ENCODE measurements at places on chromosomes 2 and 18.
A peak's percentile ranks its signal among the peaks of the same experiment; 100 is the strongest.

- no peak for DNase-seq
These were observed 62.7 kb upstream of the MAPRE2 start for GRCh38 chr18:34978533-34978893.

DNA sequence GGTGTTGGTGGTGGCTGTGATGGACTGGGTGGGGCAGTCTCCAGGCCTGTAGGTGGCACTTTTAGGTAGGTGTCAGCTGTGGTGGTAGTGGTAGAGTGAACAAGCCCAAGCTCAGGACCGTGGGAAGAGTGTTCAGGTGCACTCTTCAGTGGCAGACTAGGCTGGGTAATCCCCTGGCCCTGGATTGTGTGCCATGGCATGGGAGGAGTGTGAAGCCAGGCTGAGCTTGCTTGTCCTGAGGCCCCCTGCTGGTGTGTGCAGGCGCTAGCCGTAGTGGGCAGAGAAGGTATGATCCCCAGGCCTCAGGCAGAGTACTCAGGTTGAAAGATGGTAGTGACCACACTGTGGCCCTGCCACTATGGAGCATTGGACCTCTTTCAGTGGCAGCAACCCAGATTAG is 850.3 kb downstream of the DSC3 start:
- DNase-seq: no peak

- no peak for DNase-seq
These were observed 57.1 kb downstream of the RAPGEF4 start for GRCh38 chr2:172792711-172793110.

DNA sequence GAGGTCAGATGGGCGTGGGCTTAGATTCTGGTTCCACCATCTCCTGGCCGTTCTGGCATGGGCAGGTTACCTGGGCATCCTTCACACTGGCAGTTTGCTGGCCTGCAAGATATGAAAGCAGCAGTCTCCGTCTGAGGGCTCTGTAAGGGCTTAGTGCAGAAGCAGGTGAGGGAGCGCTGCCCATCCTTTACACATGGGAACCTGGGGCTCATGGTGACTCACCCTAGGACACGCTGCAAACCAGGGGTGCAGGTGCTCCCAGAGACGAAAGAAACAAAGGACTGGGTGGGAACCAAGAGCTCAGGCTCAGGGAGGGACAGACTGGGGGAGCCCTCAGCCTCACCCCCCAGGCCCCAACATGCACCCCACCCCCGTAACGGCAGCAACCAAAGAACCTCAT is 10.7 kb upstream of the ID2 start:
- DNase-seq: no peak

GRCh38 chr2:128435576-128436478 is 117.2 kb upstream of the HS6ST1 start:
- no peak for DNase-seq

DNA sequence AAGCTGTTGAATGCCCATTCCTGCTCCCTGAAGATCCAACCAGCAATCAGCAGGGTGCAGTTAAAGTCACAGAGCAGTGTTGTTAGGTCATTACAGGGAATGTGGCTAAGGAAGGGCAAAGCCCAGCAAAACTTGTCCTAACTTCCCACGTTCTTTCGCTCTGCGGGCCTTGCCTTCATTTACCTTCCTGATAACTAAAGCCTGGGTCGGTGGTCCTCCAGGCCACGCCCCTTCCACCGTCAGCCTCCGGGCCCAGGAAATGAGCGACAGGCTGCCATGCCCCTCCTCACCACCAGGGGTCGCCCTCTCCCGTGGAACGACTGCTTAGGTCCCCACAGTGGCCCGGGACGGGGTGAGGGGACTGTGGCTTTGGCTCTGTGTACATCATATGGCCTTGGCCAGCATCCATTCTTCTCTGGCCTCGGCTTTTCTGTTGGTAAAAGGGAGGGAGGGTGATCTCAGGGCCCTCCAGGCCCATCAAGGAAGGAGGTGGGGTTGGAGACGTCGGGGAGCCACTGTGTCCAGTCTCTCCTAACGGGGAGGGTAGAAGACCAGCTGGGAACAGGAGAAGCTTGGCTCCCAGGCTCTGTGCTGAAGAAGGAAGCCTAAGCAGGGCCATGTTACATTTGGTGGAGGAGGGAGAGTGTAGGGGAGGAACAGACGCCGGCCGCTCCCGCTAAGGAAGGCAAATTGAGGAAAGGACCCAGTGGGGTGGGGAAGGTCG is 2.2 kb downstream of the SH2D6 start:
- peak; percentile 74 for DNase-seq

- no peak for DNase-seq
These were observed 36.6 kb downstream of the DPYSL5 start for GRCh38 chr2:26884486-26884885.

DNA sequence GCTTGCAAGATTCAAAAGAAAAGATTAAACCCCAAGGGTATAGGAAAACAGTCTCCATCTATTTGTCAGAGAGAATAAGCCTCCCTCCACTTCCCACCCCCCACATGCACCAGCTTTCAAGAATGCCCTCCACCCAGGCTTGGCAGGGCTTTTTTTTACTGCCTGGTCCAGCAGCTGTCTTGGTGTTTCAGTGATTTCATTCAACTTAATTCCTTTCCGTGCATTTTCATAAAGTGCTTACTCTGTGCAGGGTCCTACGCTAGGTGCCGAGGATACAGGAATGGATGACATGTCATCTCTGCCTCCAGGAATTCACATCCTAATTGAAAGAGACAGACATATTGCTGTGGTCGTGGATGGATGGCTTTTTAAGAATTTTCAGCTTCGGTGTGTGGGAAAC is 117.9 kb downstream of the LRATD1 start:
- no peak for DNase-seq

- no peak for DNase-seq
These were observed 351.0 kb downstream of the SS18 start for GRCh38 chr18:25739376-25739775.

DNA sequence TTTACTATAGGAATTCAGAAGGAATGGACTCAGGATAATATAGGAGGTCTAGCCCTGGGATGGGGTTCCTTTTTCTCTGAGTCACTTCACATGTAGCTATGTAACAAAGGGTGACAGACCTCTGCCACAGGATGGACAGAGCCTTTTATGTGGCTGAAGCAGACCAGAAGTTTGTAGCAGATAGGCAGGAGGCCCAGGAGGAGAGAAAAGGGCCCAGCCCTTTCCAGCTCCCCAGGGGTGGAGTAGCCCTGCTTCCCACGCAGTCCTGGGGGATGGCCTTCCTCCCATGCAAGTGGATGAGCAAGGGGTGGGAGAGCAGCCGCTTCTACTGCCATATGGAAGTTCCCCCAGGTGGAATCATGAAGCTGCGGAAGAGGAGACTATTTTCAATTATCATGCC is 40.3 kb downstream of the ARMC9 start:
- DNase-seq: no peak

- no peak for DNase-seq
These were observed 30.8 kb upstream of the ODC1 start for GRCh38 chr2:10478916-10479315.
